ENCODE measurements at places on chromosomes 5 and 9.

GRCh38 chr5:19266791-19267190 lies 721.2 kb downstream of the CDH18 start:
- no peak for DNase-seq

- DNase-seq = no peak
These were observed 288.7 kb downstream of the FBXL17 start for GRCh38 chr5:108093186-108093585.

DNA sequence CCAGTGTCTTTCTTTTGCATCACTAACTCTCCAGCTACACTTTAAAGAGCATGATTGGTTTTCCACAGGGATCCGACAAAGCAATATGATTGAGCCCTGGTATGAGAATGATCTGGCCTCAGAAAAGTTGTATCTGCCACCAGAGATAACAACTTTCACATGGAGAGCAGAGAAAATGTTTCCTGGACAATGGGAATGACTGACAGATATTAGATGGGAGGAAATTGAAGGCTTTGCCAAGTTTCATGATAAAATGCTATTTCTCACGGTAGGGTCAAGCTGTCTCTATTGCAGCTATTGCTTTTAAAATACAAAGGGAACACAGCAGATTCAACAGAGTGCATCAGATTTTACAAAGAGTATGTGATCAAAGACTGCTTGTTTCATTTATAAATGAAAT lies 56.4 kb upstream of the GLIS3 start:
- DNase-seq = no peak

GRCh38 chr9:93051680-93052089 lies 6.8 kb upstream of the SUSD3 start:
- no peak for DNase-seq

Data from T-cell (primary cell).